Lung microvascular endothelial cell (primary cell): ENCODE measurements at places on chromosomes 11 and 22.

- no peak for DNase-seq
These were observed 59.1 kb downstream of the ETS1 start for GRCh38 chr11:128528294-128528693.

- DNase-seq, result no peak
These were observed 991.2 kb upstream of the TENM4 start for GRCh38 chr11:80432057-80432456.

DNA sequence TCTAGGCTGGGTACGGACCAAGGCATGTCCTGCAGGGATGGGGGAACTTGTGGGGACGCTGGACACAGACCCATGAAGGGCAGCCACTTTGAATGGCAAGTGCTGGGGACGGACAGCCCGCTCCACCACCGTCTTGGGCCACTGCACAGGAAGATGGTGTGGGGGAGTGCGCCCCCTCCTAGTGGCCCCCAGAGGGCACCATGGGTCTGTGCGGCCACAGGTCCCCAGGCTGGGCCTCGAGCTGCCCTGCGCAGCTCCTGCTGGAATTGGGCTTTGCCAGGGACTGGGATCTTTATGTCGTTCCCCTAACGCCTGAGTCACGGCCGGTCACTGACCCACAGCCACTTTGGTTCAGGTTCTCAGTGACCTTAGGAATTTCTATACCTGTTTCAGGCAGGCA is 44.4 kb downstream of the NAT10 start:
- no peak for DNase-seq

DNA sequence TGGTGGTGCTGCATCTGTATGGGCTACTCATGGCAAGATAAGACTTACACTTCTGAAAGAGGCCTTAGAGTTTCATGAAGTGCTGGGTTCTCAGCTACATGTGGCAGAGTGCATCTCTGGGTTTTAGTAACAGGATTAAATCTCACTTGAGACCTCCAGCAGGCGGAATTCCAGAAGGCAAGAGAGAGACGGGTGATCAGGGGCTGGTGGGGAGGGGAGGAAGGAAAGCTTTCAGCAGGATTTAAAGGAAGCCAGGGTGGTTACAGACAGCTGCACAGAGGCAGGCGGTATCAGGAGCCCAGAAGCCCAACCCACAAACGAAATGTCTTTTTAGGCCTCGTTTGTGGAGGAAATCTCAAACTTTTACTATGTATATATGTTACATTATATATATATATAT is 56.2 kb upstream of the CD82 start:
- DNase-seq, result no peak

- DNase-seq, result no peak
These were observed 142.0 kb downstream of the BRD1 start for GRCh38 chr22:49685686-49686085.

- DNase-seq, result no peak
These were observed 104.5 kb downstream of the PDE3B start for GRCh38 chr11:14748090-14748489.

DNA sequence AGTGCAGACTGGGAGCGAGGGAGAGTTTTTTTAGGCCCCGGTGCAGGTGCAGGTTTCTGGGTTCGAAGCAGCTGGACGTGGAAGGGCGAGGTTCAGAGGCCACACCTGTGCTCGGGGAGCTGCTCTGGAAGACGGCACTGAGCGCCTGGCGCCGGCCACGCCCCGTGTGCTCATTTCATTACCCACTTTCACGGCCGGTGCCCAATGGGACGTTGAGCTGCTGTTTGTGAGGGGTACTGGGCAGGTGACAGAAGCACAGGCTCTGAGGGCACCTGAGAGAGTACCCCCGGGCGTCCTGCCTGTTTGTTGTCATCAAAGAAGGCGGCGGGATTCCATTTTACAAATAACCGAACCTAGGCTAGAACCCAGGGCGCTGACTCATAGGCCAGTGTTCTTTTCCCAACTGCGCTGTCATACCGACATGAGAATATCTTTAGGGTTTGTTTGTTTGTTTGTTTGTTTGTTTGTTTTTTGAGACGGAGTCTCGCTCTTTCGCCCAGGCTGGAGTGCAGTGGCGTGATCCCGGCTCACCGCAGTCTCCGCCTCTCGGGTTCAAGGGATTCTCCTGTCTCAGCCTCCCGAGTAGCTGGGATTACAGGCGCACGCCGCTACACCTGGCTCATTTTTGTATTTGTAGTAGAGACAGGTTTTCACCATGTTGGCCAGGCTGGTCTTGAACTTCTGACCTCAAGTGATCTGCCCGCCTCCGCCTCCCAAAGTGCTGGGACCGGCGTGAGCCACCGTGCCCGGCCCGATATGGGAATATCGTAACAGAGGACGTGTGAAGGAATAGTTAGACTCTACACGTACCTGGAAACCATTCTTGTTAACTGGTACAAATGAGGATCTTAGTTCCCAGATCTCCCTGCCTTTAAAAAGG is 16.6 kb upstream of the SPTBN2 start:
- peak; percentile 20 for DNase-seq

- DNase-seq, result no peak
These were observed 268.6 kb upstream of the PDGFD start for GRCh38 chr11:104432526-104432925.

DNA sequence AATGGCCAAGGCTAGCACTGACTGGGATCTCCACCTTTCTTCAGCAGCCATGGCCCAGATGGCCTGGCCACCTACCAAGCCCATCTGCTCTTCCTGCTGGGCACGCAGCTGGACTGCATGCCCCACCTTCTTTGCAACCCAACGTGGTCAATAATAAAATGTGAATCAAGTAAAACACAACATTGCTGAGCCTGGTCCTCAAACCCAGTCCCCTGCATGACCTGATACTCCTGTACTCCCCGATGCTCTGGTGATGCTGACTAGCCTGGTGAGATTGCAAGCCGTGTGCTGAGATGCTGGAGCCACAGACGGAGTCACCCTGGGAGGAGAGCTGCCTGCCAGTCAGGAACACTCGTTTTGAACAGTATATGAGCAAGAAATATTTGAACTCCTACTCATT is 34.0 kb downstream of the PARVG start:
- DNase-seq, result no peak

DNA sequence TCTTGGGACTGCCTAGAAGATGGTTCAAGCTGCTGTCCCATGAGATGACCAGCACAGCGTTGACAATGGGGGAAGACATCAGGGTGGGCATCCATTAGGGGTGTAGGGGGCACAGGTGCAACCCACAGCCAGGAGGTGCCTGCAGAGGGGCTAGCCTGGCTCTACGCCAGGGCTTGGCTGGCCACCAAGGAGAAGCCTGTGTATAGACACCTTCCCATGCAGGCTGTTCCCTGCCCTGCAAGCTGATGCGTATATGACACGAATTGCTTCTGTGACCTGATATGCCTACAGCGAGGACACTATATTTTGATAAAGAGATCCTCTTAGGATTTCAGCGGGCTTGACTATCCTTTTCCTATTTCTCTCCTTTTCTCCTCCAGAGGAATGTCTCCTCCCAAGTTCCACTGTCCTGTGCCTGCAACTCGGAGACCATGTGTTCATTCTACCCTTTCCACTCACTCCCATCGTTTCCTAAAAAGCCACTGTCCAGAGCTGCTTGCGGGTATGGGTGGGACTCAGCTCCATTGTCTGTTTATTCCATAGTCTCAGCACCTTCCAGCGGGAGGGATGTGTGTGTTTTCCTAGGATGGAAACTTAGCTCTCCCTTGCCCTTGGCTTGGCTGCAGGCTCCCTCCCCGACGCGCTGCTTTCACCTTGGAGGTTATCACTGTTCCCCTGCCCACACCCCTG is 56.1 kb downstream of the ST14 start:
- no peak for DNase-seq

DNA sequence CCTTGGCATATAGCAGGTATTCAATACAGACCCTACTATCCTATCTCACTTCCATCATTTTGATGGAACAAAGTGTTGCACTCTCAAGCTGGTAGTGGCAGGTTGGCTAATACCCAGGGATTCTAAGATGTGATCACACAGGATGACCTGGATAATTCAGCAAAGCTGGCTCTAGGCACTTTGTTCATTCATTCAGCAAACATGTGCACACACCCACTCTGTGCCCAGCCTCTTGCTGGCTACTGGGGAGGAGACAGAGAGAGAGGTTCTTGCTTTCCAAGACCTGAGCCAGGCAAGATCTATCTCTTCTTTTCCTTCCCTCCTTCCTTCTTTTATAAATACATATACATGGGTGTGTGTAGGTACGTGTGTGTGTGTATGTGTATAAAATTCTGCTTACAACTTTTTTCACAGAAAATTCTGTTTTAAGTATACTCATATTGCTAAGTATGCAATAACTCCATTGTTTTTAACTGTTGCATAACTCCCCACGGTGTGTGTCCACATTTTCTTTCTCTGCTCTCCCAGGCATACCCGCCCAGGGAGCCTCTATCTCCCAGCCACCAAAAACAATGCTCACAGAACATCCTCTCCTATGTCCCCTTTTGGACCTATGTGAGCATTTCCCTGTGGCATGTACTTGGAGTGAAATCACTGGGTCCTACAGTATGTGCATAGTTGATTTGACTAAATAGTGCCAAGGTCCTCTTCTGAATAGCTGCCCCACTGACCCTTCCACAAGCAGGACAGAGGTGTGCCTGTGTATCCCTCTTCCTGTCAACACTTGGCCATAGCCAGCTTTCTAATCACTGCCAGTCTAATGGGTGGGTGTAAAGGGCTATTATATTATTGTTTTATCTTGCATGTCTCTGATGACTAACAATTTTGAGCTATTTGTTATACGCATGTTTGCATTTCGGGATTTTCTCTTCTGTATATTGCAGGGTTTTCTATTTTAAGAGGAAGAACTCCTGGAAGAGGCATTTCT is 27.5 kb downstream of the CLPB start:
- peak; percentile 9 for DNase-seq

DNA sequence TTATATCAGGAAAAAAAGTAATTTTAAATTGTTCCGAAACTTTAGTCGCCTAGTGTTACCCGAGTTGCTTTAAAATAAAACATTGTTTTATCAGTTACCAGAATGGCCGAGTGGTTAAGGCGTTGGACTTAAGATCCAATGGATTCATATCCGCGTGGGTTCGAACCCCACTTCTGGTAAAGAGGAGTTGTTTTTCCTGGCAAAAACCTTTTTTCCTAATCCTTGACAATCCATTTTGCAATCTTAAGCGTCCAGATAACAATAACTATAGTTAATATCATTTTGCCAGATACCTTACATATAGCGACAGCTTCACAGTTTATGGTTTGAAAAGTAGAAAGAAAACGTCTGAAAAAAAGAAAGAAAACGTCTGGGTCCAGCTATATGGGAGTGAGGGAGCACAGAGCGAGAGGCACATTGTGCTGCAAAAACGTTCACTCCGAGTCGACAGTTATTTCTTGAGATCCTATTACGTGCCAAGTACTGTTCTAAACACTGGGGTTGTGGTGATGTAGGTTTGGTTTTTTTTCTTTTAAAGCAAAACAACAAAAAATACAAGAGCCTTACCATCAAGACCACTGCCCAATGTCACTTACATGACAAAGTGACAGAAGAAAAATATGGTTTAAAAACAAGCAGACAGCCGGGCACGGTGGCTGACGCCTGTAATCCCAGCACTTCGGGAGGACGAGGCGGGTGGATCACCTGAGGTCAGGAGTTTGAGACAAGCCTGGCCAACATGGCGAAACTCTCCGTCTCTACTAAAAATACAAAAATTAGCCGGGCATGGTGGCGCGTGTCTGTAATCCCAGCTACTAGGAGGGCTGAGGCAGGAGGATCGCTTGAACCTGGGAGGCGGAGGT is 40.6 kb downstream of the OR4D9 start:
- DNase-seq, result peak; percentile 75

DNA sequence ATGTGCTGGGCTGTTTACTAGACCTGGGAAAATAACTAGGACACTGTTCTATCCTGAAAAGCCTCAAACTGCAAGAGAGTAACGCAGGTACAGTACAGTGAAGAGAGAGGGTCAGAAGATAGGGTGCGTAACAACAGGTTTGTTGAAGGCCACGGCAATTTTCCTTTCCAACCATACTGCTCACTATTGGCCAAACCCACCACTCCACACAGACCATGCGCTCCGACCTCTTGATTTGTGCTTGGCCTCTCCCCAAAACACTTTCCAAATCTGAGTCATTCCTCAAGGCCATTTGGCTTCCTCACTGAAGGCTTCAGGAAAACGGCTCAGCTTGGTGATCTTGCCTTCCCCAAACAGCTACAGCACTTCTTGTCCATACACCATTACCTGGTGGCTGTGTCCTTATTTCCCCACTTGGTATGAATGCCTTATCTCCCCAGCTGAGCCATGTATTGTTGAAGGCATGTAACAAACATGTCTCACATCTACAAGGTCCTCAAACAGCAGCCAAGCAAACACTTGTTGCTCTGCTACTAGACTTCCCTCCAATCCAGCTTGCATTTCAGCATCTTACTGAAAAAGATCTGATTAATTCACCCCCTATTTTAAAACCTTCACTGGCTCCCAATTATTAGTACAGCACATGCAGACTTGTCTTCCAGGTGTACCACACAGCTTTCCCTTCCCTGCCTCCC is 40.9 kb downstream of the TCF20 start:
- peak; percentile 11 for DNase-seq

- no peak for DNase-seq
These were observed 72.2 kb downstream of the JAM3 start for GRCh38 chr11:134140961-134141490.

- DNase-seq, result no peak
These were observed 28.2 kb downstream of the MS4A10 start for GRCh38 chr11:60813324-60813723.

DNA sequence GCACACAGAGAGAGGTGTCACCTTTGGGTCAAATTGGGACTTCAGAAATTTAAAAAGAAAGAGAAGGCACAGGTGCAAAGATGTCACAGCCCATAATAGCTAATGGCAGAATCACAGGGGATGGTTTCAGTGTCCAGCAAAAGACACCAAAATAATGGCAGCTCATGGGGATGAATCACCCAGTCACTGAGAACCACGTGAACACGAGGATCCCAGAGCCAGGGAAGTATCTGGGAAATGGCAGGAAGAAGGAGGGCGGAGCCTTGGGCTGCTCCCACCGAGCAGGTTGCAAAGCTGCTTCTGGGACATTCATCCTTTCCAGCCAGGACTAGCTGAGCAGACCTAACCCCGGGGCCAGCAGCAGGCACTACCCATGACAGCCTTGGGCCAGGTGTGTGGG is 45.6 kb downstream of the TRMU start:
- peak; percentile 29 for DNase-seq

DNA sequence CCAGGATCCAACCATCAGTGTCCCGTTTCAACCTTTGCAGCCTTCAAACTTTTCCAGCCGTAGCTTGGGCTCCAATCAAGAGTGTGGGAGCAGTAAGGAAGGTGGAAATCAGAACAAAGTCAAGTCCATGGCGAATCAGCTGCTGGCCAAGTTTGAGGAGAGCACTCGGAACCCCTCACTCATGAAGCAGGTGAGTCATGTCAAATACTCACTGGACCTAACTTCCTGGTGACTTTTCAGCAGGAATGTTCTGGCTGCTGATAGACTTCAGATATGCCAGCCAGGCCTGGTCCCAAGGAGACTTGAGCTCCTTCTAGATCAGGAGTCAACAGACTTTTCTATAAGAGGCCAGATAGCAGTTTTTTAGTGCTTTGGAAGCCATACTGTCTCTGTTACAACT is 129.0 kb downstream of the MICAL2 start:
- DNase-seq, result peak; percentile 72

GRCh38 chr11:72787216-72788104 is 6.4 kb downstream of the STARD10 start:
- DNase-seq, result no peak
